ENCODE measurements at places on chromosomes 11 and 22.

DNA sequence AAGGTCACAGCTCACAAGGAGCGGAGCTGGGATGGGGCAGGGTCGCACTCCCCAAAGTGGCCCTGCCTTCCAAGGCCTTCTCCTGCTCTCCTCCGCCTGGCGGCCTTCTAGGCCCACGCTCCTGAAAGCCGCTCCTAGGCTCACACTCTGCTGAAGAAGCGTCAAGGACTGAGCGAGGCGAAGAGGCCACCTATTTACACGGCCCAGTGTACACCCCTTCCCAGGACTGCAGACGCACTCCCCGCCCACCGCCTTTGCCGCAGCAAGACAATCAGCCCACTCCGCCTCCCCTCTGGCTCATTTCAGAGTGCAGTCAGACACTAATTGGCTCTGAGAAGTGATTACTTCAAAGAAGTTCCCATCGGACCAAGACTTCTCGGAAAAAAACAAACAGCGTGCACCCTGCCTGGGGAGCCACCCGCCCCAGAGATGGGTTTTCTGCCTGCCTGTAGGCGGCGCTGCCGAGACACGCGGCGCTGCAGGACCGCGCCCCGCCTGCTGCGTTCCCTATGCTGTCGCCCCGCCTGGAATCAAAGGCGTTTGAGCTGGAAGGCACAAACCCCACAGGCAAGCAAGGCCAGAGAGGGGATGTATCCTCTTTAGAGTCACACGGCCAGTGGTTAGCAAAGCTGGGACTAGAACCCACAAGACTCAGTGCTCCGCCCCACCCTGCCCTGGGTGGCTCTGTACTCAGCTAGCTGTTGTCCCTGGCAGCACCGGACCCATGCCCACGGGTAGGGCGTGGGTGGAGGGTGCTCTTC lies 414.8 kb downstream of the BUD13 start:
- DNase-seq: no peak

DNA sequence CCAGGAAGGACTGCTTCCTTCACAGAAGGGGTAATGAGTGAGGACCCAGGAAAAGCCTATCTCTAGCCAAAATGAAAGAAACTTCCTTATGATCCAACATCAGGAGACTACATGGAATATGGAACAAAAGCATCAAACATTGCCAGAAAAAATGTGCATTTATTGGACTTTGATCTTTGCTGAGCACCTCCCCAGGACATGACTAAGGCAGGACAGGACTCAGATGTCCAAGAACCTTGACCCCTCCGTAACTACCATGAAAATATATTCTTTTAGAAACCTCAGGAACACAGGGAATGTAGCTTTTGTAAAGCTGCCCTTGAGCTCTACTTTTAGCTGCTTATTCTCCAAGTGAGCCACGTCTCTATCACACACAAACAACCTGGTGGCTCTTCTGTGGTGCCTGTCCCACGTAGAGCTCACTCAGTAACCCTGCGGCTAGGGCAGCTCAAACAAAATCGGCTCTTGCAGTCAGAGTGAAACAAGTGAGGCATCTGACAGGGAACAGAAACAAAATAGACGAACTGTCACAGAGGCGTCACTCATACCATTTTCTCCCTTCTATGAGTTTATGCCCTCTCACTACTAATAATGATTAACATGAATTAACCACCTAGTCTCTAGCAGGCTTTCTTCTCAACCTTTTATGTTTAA lies 471.5 kb upstream of the API5 start:
- DNase-seq: no peak

- DNase-seq: no peak
These were observed 367.9 kb downstream of the METTL15 start for GRCh38 chr11:28476049-28476448.

GRCh38 chr11:19499026-19499669 lies 213.5 kb upstream of the NAV2 start:
- no peak for DNase-seq

DNA sequence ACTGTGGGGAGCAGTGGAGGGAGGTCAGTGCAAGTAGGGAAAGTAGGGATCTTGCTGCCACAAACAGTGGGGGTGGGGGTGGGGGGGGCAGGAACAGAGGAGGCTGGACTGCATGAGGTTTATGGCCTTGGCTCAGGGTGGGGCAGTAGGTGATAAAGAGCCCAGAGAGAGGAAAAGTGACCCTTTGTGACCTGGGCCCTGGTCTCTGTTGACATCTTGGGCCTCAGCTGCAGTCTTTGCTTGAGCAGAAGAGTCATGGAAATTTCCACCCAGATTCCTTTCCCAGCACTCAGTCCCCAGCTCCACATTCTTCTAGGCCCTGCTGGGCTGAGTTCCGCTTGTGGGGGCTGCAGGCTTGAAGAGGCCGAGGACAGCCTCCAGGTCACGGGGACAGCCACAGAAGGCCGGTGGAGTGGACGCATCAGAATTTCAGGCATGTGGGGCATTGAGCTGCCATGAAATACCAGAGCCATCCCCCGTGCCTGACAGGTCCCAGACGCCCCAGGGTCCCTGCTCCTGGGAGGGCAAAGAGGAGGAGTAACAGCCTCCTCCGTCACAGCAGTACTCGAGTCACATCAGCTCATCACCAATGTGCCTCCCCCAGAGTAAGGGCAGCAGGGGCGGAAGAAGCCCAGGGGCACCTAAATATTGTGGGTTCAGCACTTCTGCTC lies 9.7 kb upstream of the MALAT1 start:
- no peak for DNase-seq

GRCh38 chr11:57487920-57488659 lies 27.4 kb downstream of the SLC43A1 start:
- no peak for DNase-seq

DNA sequence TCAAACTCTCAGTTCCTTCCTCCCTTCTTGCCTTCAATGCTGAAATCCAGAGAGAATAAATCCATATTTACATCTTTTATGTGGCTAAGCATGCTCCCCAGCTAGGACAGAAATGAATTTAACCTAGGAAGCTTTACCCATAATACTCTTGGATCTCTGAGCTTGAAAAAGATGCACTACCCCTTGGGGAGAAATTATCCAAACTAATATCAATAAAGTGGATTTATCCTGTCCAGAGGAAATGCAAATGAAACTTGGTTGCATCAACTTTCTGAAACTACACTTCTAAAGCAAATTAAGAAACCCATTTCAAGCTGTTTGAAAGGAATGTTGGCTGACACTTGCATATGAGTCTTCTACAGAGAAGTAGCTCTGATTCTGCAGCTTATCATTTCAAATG lies 347.9 kb downstream of the TTC28 start:
- no peak for DNase-seq

GRCh38 chr22:32754413-32755041 lies 47.0 kb upstream of the TIMP3 start:
- no peak for DNase-seq

DNA sequence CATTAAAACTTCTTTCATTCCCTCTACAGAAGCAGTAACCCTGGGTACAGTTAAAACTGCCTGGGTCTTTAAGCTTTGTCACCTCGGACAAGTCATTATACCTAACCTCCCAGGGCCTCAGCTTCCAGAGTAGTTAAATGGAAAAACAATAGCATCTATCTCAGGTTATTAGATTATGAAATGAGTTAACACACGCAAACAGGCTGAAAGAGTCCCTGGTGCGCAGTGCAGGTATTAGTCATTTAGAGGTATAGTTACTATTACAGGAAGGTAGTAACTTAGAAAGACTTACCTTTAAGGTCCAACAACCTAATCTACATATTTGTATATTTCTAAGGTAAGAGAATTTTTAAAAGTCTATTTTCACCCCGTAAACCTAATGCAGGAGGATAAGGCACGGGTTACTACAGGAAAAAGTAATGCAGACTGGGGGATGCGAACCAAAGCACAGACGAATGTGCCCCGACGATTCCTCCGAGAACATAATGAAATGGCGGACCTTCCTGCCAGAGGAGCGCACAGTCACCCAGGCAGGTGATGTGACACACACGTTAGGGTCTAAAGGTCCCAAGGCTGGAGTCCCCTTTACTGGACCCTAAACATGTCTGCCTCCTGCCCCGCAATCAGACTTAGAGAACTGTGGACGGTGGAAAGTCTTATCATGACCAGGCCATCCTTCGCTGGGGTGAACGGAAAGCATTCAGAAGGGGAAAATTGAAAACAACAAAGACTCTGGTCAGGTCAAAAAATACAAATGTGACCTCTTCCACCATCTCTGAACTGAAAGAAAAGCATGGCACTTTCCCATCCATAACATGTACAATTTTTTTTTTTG lies 1.3 kb downstream of the NAP1L4 start:
- peak; percentile 42 for DNase-seq

GRCh38 chr11:17859552-17859951 lies 125.0 kb downstream of the KCNC1 start:
- no peak for DNase-seq

DNA sequence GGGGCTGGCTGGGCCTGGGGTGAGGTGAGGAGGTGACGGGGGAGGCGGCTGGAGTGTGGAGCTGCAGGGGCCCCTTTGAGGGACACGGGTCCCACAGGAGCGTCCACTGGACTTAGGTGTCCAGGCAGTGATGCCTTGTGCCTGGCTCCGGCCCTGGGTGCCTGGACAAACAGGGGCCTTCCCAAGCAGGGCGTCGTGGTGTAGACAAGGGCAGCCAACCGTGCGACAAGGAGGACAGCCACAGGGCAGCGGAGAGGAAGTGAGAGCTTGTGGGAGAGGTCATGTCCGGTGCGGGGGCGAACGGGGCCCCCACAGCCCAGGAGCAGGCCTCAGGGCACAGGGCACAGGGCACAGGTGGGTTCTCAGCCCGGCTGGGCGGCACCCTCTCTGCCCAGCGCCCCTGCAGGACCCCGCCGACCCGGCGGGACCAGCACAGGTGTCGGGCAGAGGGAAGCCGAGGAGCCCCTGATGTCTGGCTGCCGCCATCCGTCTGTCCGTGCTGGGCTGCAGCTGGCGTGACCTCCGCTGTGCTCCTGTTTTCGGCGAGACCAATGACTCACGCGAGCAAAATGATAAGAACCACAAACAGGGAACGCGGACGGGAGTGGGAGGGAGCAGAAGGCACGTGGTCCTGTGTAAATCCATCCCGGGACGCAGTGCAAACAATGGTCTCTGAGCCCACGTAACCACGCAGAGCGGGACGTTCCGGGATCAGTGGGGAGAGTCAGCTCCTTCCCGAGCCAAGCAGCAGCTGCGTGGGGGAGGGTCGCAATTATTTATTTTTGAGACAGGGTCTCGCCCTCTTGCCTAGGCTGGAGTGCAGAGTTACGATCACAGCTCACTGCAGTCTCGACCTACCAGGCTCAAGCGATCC lies 49.1 kb upstream of the A4GALT start:
- DNase-seq: peak; percentile 48

- DNase-seq: peak; percentile 64
These were observed 71.0 kb downstream of the JAM3 start for GRCh38 chr11:134139873-134140331.

DNA sequence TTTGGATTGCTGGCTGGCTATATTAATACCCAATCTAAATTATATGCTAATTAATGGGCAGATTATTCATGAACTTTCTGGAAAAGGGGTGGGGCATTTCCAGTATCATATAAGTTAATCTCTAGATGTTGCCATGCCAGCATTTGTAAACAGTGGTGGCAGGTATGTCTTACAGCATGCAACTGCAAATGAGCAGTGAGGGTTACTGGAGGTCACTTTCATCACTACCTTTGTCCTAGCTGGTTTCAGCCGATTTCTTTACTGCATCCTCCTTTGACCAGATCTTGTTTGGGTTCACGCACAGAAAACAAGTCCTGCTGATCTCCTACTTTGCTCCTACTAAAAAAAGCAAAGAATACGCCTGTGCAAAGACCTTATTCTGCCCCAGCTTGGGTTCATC lies 89.1 kb upstream of the USP47 start:
- DNase-seq: no peak

GRCh38 chr11:28168718-28169117 lies 60.5 kb downstream of the METTL15 start:
- DNase-seq: no peak

GRCh38 chr11:132653237-132653636 lies 879.1 kb downstream of the OPCML start:
- DNase-seq: no peak

DNA sequence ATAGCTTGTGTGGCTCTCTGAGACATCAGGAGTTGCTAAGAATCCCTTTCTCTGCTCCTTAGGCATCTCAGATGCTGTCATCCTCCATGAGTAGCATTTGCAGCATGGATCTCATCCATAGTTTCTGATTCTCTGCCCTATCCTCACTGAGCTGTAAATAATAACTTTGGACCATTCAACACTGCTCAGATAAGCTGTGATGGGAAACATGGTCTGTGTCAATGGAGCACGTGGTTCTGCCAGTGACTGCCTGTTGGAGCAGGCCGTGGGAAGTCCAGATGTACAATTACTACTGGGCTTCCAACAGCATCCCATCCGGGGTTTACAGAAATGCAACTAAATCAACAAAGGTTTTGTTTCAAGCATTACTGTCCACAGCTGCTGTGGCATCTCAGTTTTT lies 160.1 kb downstream of the OR4C45 start:
- DNase-seq: no peak

DNA sequence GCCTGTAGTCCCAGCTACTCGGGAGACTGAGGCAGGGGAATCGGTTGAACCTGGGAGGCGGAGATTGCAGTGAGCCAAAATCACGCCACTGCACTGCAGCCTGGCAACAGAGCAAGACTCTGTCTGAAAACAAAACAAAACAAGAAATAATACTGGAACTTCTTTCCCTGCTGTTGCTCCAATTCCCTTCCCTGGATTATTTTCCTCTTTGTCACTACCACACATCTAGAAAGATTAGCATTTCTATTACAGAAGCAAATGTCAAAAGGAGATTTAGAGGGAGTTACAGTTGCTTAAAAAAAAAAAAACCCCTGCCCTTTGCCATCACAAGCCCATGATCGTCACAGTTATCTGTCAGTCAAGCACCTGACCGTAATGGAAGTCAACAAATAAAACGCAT lies 17.7 kb upstream of the SCGB1D1 start:
- no peak for DNase-seq

- DNase-seq: peak; percentile 3
These were observed 54.6 kb downstream of the CHRDL2 start for GRCh38 chr11:74676596-74676995.

- no peak for DNase-seq
These were observed 23.4 kb downstream of the TPBGL start for GRCh38 chr11:75263944-75264349.

- no peak for DNase-seq
These were observed 4.3 kb downstream of the RCOR2 start for GRCh38 chr11:63912678-63913077.

DNA sequence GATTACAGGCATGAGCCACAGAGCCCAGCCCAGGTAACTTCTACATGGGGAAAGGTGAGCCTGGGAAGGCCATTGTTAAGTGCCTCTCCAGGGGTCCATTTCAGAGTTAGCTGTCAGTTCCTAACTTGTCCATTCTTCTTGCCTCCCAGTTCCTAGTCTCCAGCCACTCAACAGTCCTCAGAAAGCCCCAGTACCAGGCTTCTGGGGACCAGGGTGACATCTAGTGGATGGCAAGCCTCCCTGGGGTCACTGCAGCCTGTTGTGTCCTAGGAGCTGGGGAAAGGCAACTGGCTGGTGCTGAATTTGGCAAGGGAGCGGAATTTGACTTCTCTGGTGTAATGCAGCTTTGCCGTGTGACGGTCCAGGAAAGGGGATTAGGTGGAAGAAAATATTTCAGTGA lies 2.1 kb downstream of the LGALS12 start:
- DNase-seq: no peak
